ENCODE measurements at places on chromosomes 5 and 9.
A peak's percentile ranks its signal among the peaks of the same experiment; 100 is the strongest.

DNA sequence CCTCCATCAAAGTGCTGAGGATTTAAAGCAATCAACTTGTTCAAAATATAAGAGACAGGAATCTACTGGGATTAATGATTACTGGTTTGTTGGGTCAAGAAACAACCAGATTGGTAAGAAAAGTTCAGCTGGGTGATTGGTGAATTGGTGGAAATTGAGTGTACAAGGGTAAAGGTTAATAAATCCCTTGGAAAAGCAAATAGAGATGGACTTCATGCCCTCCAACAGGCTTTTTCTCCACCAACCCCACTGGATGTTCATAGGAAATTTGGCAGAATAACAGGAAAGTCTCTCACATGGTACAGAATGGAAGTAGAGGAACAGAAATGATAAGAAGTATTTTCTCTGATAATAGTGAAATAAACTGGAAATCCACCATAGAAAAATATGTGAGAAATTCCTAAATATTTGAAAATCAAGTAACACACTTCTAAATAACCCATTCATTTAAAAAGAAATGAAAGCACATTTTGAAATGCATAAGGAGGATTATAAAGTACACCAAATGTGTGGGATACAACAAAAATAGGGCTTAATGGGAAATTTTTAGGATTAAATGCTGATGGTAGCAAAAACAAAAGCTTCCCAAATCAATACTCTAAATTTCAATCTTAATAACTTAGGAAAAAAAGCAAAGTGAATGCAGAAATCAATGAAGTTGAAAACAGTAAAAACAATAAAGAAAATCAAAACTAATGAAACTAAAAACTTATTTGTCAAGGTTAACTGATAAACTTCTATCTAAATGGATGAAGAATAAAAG, 426.2 kb downstream of the HTR1A start:
- no peak for DNase-seq

DNA sequence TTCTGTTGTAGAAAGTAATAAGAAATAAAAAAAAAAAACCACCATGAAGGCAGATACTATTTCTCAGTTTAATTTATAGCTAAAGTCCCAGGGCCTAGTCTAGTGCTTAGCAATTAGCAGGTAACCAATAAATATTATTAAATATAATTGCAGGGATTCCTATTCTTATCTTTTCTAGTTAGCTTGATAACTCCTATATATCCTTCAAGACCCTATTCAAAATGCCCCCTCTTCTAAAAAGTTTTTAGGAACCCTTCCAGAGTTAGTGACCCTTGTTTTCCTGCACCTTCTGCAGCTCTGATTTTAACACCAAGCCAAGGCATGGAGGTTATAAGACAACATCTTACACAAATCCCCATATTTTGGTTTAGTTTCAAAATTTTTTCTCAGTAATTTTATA, 24.6 kb upstream of the ALDH1B1 start:
- DNase-seq: no peak

GRCh38 chr5:73796164-73797131, 170.5 kb downstream of the ARHGEF28 start:
- DNase-seq: peak; percentile 3

- DNase-seq: no peak
Observed at GRCh38 chr5:91307048-91307447, 76.1 kb downstream of the ARRDC3 start.

DNA sequence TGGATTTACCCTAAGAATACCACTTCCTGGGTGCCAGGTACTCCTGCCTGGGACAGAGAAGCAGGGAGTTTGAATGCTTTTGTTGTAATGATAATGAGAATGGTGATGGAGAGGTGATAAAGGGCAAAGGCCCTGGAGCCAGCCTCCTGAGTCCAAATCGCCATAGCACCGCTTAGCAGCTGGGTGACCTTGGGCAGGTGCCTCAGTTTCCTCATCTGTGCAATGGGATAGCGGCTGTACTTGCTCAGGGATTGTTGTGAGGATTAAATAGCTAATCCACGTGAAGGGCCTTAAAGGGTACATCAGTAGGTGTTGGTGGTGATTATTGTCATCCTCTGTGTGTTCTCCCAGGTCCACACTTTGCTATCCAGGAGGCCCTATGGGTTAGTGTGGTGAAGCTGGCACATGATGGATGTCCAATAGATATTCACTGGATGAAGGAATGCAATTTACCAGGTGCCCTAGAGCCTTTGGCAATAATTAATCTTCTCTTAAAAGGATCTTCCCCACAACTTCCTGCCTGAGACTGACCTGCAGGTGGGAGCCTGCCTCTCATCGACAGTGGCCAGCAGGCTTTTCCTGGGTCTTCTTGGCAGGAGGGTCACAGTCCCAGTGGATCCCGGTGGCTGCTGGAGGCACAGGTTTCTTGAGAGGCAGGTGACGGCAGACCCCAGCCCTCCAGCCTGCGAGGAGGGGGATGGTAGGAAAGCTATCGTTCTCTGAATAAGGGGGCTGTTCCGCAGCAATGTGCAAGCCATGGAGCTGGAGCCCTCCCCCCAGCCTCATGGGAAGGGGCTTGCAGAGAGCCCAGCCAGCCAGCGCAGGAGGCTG, 160.2 kb downstream of the MACROH2A1 start:
- no peak for DNase-seq

- no peak for DNase-seq
Observed at GRCh38 chr5:62794456-62794855, 215.8 kb downstream of the LRRC70 start.

DNA sequence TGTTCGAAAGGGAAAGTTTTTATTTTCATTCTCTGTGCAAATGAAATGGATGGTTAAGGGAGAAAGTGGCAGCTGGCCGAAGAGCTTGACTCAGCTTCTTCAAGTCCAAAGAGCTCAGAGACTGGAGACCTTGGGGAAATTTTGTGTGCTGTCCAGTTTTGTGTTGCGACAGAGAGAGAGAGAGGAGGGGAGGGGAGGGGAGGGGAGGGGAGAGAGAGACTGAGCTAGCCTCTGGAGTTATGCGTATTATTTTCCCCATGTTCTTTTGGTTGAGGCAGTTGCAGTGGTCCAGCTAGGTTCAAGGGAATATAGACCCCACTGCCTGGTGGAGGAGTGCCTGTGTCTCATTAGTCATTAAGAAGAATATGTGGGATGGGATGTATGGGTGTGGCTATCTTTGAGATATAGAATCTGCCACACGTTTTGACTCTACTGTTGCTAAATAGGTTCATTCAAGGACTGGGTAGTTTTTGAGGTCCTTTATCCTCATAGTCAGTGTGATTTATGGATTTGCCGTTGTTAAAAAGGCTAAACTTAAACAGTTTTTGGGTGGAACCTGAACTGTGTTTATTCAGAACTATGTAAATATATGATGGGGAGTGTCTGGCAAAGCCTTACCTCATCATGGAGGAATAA, 69.7 kb downstream of the ARHGAP26 start:
- DNase-seq: no peak

DNA sequence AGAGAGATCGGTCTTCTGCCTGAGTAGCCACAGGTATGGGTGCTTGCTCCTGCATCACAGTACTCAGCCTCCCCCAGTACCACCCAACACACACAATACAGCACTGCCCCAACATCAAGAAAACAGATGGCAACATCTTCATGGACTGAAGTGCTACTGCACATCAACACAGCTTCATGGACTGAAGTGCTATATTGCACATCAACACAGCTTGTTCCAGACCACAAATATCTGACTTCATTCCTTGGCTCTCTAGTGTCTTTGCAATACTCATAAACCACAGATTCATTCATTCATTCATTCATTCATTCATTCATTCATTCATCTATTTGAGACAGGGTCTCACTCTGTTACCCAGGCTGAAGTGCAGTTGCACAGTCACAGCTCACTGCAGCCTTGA, 31.1 kb upstream of the PCA3 start:
- no peak for DNase-seq

DNA sequence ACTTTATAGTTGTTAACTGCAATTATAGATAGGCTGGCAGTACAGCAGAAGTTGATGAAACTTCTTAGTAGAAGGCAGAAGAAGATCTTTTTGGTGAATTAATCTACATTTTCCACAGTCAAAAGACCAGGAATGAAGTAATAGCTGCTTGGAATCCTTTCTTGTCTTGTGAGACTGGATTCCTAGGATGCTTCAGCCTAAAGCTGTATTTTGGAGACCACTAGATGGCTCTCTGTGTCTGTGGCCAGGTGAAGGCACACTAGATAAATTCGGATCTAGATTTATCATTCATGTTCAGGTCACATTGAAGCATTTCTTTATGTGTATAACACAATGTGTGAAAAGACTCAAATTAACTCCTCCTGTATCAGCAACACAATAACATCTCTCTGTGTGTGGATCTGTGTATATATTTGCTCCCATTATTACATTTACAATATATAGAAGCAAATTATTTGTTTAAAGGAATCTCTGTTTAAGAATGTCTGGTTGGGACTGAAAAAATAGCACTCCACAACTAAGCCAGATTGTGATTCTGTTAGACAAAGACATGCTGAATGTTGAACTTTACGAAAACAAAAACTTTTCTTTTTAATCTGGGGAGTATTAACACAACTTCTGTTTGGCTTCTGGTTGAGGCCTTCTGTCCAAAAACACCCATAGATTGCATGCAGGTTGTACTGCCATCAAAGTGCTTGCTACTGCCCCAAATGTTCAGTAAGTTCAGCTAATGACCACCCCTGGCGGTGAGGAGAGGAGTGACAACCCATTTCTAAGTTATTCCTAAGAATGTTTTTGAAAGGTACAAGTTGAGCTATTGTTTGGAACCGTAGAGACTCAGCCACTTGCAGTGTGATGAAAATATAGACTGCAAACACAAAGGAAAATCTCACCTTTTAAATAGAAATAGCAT, 10.6 kb downstream of the GRIN3A start:
- peak; percentile 7 for DNase-seq

DNA sequence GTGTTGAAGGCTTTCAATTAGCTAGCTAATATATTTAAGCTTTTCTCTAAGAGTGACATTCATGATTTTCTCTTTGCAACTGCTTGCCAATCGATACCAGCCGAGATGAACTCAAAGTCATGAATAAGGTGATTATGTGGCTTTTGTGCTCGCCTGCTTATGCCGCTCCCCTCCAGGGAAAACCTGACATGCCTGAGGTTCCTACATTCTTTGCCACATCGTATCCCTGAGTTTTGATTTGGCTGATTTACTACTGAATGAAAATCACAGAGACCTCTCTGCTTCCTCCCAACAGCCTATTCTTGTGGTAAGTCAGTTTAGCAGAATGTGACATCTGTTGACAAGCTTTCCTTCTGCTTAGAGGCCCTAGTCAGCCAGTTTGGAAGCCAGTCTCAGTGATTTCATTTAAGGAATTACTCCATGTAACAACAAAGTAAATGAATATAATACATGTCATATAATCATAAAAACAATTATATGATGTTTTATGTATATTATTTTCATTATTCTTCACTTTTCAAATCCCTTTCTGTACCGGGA, 513.4 kb downstream of the CSNK1G3 start:
- no peak for DNase-seq

DNA sequence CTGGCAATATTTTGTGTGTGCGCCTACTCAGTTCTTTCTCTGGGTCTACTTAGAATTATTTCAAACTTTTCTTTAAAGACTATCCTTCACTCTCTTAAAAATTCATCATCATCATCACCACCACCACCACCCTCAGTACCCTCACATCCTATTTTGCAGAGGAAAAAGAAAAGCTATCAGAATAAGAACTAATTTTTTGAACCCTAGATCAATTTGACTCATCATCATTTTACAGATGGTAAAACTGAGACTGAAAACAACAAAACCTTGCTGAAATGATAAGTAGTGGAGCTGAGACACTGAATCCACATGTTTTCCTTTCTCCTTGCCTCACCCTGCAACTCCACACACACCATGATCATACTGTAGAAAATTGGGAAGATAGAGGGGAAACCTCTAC, 119.3 kb downstream of the SSBP2 start:
- no peak for DNase-seq

DNA sequence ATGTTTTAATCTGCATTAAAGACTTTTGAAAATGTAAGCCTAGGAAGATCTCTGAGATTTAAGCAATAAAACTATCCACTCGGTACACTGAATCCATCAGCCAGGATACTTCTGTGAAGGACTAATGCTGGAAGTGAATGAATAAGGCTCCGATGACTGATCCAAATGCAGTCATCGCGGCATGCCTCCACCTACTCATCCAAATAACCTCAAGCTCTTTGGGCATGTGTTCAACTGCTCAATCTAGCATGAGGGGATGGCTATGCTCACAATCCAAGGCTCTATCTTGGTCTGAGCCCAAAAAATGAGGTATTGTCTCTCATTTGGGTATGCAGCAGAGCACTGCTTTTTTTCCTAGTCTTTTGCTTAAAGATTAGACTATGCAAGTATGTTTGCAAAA, 19.2 kb downstream of the MARCHF3 start:
- DNase-seq: no peak

GRCh38 chr9:113952676-113953075, 76.6 kb downstream of the ZNF618 start:
- DNase-seq: no peak

DNA sequence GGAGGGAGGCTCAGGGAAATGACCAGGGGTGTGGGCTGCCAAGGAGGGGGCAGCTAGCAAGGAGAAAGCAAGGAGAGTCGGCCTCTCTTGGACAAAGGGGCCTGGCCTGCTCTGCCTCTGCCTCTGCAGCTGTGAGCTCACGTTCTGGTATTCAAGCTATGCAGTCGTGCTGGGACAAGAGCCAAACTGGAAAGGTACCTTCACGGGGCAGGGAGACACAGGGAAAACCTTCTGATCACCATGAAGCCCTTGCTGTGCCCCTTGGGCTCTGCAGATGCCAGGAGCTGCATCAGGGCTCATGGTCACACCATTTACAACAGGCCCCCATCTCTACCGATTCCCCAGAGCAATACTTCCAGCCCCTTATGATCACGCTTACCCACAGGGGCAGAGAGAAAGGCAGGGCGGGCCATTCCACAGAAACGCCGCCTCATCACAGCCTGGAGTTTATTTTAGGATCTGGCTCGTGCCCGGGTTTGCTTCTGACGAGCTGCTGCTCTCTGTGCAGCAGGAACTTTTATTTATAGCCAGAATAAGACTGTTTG, 63.2 kb downstream of the PRRT1B start:
- DNase-seq: no peak

DNA sequence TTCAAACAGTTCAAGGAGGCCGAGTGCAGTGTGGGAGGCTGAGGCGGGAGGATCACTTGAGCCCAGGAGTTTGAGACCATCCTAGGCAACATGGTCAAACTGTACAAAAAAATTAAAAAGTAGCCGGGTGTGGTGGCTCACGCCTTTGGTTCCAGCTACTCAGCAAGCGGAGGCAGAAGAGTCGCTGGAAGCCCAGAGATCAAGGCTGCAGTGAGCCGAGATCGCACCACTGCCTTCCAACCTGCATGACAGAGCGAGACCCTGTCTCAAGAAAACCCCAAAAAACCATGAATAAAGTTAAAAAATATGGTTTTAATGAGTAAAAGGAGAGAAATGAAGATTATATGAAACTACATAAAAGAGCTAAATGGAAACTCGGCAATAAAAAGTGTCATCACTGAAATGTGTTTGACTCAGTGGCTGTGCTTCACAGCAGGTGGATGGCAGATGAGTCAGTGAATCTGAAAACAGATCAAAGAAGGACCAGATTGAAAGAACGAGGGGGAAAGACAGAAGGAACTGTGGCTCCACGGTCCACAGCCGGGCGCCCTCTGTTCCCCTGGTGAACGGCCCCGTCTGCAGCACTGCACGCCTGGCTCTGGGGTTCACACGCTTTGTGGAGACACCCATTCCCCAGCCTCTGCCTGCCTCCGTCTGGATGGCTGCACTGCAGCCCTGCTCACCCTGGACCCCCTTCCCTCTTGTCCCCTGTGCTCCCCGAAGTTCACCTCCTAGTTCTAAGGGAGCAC, 25.1 kb downstream of the EXD3 start:
- peak; percentile 4 for DNase-seq

Measured in CD4-positive, alpha-beta T cell treated with Interleukin-2 at 100 ng/mL for 4 hours (primary cell).